Activated T-cell treated with anti-CD3 and anti-CD28 coated beads for 24 hours (primary cell): ENCODE measurements at places on chromosomes 2 and 18.

DNA sequence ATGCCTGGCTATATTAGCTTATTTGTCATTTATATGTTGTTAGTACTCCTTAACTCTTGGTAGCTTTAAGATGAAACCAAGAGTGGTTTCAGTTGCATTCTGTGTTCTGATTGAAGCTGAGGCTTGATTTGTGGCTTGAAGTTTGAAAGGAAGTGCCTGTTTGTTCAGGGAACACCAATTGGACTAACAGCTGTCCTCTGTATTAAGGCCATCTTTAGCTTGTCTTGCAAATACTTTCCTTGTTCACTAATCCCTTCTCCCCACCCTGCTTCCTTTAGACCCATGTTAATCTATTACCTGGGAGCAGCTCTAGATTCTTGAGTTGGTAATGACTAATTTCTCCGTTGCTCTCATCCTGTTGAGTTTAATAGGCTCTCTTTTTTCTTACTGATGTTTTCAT is 13.4 kb downstream of the ITGA6 start:
- no peak for DNase-seq

- DNase-seq: no peak
Observed at GRCh38 chr2:221555494-221555846, 16.6 kb downstream of the EPHA4 start.

- DNase-seq: no peak
Observed at GRCh38 chr2:183782436-183782835, 658.2 kb downstream of the NUP35 start.

- no peak for DNase-seq
Observed at GRCh38 chr18:36862182-36862581, 33.3 kb downstream of the KIAA1328 start.

- no peak for DNase-seq
Observed at GRCh38 chr2:195494451-195494850, 162.6 kb upstream of the SLC39A10 start.

GRCh38 chr18:73614812-73615211 is 532.8 kb downstream of the FBXO15 start:
- DNase-seq: no peak

- no peak for DNase-seq
Observed at GRCh38 chr2:61787941-61788563, 65.8 kb downstream of the FAM161A start.

- no peak for DNase-seq
Observed at GRCh38 chr2:213098612-213099011, 52.8 kb downstream of the IKZF2 start.

DNA sequence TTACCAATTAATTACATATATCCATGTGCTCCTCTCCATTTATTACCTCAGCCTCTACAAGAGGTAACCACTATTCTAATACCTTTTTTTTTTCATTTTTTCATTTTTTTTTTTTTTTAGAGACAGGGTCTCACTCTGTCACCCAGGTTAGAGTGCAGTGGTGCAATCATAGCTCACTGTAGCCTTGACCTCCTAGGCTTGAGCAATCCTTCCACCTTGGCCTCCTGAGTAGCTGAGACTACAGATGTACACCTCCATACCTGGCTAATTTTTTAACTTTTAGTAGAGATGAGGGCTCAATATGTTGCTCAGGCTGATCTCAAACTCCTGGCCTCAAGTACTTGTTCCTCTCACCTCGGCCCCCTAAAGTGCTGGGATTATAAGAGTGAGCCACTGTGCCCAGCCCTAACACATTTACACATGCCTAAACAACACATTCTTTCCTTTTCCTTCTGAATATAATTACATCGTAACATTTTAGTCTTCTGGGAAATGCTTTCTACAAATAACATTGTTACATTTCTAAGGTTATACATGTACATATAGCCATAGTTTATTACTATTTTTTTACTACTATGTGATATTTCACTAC is 10.5 kb downstream of the PPIL3 start:
- no peak for DNase-seq

- no peak for DNase-seq
Observed at GRCh38 chr2:75655861-75656260, 9.3 kb downstream of the MRPL19 start.

DNA sequence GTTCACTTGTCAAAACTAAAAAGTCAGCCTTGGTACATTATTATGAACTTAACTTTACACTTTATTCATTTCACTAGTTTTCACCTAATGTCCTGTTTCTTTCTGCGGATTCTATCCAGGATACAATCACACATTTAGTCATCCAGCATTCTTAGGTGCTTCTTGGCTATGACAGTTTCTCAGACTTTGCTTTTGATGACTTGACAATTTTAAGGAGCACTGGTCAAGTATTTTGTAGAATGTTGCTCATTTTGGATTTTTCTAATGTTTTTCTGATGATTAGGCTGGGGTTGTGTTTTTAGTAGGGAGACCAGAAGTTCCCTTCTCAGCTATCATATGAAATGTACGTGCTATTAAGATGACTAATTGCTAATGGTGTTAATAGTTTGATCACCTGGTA is 601.2 kb downstream of the LRRTM4 start:
- DNase-seq: no peak

GRCh38 chr18:11274144-11274794 is 124.9 kb upstream of the PIEZO2 start:
- no peak for DNase-seq

GRCh38 chr2:201536754-201537153 is 85.2 kb downstream of the STRADB start:
- no peak for DNase-seq

DNA sequence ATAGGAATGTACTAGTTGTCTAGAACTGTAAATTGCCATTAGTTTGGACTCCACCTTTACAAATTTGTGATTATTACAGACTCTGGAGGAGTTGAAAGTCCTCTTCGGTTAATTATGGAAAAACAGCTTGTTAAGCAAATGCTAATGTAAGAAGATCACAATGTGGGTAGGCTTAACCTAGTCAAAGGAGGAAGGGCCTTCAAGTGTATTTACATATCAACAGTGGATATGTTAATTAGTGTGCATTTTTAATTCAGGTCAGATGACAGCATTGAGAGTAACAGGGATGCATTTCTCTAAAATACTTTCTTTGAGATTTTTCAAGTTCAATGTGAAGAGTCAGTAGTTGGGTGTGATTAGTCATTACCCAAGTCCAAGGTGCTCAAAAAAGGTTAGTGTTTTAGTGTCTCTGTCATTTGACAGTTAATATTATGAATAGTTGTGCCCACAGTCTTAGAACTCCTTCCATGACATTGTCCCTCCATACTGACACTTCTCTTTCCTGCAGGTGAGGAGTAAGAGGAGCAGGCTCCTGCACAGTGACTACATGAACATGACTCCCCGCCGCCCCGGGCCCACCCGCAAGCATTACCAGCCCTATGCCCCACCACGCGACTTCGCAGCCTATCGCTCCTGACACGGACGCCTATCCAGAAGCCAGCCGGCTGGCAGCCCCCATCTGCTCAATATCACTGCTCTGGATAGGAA is 28.0 kb downstream of the CD28 start:
- no peak for DNase-seq

GRCh38 chr2:26584191-26584590 is 57.0 kb downstream of the CIB4 start:
- no peak for DNase-seq

GRCh38 chr2:140286377-140286776 is 1506.2 kb upstream of the NXPH2 start:
- DNase-seq: no peak

- no peak for DNase-seq
Observed at GRCh38 chr2:25692737-25693445, 19.5 kb upstream of the DTNB start.

GRCh38 chr2:234816491-234816890 is 135.3 kb upstream of the SH3BP4 start:
- DNase-seq: no peak

DNA sequence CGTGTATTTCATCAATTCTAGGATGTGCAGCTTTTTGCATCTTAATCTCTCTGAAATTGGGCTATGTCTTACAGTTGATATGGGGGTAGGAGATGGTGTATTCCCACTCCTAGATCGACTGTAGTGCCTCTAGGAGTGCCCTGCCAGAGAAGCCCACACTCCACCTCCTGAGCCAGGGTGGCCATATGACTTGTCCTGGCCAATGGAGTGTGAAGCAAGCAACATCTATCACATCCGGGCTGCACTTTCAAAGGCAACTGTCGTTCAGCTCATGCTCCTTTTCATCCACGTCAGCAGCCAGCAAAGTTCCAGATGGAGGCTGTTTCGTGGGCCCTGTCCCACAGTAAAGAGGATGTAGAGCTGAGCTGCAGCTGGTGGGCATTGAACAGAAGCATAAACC is 149.4 kb upstream of the SLC1A4 start:
- DNase-seq: no peak

DNA sequence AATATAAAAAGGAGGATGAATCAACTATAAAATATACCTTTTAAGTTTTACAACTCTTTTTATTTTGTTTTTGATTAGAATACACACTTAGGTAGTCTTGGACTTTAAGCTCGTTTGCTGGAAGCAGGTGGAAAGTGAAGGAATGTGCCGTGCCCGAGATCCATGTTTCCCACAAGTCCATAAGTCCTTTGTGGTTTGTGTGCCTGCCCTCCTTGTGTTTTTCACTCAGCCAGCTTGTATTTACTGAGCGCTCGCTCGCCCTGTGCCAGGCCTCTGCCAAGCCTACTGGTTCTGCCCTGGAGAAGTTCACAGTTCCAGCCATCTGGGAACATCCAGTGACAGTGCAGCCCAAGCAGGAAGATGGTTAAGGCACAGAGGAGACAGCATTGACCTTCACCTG is 142.6 kb downstream of the MGAT5 start:
- no peak for DNase-seq

DNA sequence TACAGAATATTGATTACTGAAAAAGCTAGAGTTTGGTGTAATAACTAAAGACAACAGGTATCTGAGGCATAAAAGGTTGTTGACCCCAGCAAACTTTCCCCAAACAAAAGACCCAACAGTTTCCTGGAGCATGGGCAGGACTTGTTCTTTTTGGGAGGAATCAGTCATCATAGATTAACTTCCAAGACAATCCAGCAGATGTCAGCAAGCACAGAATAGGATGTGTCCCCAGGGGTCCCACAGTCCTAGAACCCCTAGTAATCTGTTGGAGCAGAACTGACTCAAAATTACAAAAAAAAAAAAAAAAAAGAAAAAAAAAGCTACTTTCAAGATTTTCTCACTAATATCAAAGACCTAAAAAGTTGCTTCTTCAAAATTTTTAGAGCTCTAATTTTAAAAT is 564.7 kb upstream of the SLC39A10 start:
- DNase-seq: no peak

GRCh38 chr2:106983305-106983704 is 97.3 kb upstream of the ST6GAL2 start:
- DNase-seq: no peak

- DNase-seq: no peak
Observed at GRCh38 chr2:239252393-239252792, 148.4 kb downstream of the HDAC4 start.

- DNase-seq: no peak
Observed at GRCh38 chr2:107362993-107363392, 463.7 kb upstream of the RGPD4 start.

GRCh38 chr2:20868377-20868776 is 45.5 kb upstream of the LDAH start:
- DNase-seq: peak; percentile 44

GRCh38 chr2:238945433-238946150 is 97.7 kb downstream of the TWIST2 start:
- no peak for DNase-seq

DNA sequence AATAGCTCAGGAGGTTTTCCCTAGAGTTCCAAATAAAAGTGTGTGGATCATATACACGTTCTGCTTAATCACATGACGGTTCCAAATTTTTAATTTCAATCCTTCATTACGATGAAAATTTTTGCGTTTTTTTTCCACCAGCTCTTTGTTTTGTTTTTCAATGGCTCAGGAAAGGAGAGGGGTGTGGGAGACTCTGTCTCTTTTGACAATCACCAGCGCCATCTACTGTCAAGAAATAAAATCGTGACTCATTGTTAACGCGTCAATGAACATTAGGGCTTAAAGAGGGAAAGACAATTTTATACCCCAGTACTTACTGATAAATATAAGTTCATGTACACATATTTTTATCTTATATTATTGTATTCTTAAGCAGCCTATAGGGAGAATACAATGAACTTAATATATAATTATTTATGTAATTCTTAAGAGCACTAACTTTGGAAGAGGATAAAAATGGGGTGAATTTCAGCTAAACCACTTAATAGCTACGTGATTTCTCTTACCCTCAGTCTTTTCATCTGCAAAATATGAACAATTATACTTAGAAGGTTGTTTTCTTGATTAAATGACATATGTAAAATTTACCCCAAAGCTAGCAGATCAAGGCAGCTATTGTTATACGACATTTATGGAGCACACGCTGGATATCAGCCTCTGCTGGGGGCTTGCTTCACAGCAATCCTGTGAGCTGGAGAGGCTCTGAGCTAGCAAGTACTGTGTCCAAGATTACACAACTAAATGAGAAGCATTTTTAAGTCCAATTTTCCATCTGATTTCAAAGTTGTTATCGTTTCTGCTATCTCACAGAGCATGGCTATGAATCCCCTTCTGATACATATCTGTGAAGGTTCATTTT is 47.4 kb upstream of the RMDN2 start:
- DNase-seq: peak; percentile 23

- DNase-seq: no peak
Observed at GRCh38 chr2:30691948-30692828, 115.1 kb downstream of the CAPN13 start.

- no peak for DNase-seq
Observed at GRCh38 chr2:45578056-45578843, 32.8 kb downstream of the SRBD1 start.

- DNase-seq: no peak
Observed at GRCh38 chr2:232626584-232626983, 6.8 kb upstream of the EFHD1 start.

DNA sequence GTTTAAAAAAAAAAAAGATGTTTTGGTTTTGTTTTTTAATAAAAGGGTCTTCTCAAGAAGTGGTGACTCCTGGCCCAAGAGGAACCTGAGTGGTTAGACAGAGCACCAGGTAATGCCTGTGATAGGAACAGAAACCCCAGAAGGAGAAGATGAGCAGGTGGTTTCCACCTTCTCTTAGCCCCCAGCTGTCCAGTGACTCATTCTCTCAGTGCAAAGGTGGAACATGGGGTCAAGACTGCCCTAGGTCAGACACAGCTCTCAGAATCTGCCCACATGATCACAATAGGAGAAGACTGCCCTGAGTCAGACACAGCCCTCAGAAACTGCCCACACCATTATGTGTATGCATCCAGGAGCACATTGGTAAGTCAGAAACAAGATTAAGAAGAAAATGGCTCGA is 61.8 kb downstream of the TBC1D8 start:
- DNase-seq: no peak

GRCh38 chr18:78704971-78705461 is 274.6 kb upstream of the SALL3 start:
- DNase-seq: no peak

DNA sequence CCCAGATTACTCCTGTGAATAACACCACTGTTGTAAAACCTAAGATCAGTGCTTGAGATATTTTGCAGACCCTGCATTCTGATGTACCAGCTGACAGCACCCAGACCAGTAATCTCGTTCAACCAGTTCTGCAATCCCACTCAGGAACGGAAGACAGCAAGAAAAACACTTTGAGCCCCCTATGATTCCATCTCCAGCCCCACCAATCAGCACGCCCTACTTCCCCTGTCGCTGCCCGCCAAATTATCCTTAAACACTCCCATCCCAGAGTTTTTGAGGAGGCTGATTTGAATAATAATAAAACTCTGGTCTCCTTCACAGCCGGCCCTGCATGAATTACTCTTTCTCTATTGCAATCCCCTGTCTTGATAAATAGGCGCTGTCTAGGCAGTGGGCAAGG is 173.9 kb upstream of the CDH2 start:
- no peak for DNase-seq
